GM23338 (cell line): ENCODE measurements at places on chromosomes 11 and 22. TPM values are rescaled to one million over a fixed set of nuclear protein-coding genes. Genes with fewer than 3 reads are reported as not detected.

DNA sequence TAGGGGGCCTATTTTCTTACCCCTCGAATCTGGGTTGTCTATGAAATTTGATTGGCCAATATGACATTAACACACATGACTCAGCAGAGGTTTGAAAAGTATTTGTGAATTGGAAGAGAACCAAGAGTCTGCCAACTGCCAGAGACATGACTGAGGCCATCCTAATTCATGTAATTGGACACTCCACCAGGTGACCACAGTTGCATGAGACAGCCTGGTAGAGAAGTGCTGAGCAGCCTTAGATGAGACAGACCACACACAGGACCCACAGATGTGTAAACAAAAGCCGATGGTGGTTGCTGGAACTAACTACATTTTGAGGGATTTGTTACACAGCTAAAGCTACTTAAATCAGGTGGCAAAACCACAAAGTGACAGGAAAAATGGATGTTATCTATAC is 855 bp upstream of the MS4A5 start:
- DNase-seq, result no peak

DNA sequence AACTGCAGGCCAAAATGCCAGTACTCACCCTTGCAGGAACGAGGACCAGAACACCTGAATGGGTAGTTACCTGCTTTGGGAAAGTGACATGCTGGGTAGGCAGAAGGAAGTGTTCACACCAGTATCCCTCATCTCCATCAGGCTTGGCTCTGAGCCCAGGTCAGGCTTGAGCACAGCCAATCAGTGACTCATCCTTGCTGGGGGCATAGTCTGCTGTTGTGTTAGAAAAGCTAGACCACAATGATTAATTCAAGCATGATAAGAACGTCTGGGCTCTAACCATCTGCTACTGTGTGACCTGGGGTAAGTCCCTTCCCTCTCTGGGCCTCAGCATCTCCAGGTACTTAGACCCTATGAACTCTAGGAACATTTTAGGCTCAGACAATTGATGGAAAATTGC is 450.4 kb downstream of the MIAT start:
- DNase-seq, result no peak

GRCh38 chr11:73091521-73092305 is 50.4 kb downstream of the FCHSD2 start:
- DNase-seq, result no peak

- no peak for DNase-seq
Observed at GRCh38 chr11:113497066-113497910, 22.1 kb upstream of the DRD2 start.

DNA sequence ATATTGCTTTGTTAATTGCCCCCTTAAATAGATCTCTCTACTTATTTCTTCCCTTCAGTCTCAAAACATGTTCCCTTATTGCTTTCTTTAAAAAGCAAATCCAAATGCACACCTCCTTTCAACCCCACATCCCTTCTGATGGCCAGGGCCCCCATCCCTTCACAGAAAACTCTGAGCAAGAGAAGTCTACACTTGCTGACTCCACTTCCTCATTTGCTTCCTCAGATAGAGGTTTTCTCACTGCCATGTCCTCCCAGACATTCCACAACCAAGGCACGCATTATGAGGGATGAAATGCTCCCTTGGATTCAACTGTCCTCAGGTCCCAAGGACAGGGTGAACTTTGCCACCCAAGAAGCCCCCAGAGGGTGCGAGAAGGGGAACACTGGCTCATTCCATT is 43.1 kb downstream of the CSNK2A3 start:
- DNase-seq, result no peak

DNA sequence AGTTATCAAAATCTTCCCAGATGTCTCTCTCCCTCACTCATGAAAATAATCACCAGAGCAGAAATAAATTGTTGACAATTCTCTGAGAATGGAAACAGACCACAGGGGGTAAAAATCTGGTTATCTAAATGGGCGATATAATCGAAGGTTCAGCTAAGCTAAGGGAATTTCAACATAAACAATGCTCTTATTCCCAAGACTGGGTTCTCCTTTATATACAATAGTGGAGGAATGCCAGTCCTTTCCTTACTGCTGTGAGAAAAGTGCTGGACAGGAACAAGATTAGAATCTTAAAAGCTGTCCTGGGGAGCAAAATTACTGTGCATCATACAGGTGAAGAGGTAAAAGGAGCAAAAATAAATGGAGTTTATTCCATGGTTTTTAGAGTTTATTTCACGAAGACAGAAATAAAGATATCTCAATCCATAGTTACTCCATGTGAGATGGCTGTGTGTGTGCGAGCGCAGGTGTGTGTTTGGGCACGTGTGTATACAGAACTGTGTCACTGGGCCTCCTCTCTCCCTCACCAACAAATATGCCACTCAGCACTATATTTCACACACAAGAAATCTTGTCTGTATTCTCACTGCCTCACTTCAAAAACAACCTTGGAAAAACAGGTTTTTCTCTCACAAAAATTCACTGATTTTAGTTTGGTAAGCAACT is 385.6 kb downstream of the DCDC1 start:
- DNase-seq, result no peak

The FOLR1 gene
- 0.27 TPM in 1 of 2 replicates, not detected in the other for total RNA-seq

DNA sequence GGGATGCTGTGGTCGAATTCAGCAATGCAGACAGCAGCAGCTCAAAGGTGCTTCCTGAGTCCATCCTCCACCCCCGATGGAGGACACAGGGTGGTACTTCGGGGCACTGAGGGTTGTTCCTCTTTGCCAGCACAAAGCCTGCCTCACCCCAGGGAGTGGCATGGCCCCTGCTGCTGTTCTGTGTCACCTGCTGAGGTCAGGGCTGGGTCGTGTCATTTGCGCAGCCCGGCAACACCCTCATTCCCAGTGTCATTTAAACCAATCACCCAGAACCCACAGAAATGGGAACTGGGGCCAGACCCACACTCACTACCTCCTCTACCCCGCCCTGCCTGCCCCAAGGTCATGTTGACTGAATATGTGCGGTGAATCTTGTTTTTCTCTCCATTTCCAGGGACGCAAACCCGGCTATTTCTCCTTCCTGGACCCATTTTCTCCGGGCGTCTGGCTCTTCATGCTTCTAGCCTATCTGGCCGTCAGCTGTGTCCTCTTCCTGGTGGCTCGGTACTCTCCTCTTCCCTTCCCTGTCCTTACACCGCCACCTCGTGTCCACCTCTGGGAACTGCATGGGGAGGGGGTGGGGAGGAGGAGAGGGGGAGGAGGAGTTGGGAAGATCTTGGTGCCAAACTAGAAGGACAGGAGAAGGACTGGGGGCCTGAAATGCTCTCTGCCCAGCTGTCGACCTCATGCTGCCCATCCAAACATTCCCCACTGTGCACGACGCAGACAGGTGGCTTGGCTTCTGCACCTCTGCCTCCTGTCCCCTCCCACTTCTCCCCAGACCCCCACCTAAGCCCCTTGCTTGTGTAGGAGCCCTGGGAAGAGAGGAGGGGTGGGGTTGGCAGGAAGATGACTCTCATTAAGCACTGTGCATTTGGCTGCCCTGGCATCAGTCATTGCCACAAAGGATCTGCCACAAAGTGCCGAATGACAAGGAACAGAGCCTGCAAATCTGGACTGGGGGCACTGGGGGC is 71.2 kb upstream of the TBCEL start:
- peak; percentile 93 for DNase-seq

The TSGA10IP gene
- total RNA-seq, result 1.1 and 2.0 TPM in 2 replicates

GRCh38 chr11:25775603-25776002 is 556.3 kb upstream of the ANO3 start:
- no peak for DNase-seq

DNA sequence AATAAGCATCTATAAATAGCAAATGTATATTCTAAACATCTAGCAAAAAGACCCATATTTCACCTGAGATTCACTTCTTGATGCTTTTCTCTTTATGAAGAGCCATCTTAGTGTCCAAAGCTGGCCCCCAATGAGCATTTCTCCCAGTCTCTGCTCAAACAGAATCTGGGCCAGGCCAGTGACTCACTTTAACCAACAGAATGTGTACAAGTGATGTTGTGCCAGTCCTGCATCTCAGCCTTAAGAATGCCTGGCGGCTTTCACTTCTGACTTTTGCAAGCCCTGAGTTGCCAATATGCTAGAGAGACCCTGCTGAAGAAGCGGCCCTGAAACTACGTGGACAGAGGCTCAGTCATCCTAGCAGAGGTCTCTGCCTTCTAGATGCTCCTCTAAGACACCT is 6.9 kb upstream of the COPB1 start:
- no peak for DNase-seq

DNA sequence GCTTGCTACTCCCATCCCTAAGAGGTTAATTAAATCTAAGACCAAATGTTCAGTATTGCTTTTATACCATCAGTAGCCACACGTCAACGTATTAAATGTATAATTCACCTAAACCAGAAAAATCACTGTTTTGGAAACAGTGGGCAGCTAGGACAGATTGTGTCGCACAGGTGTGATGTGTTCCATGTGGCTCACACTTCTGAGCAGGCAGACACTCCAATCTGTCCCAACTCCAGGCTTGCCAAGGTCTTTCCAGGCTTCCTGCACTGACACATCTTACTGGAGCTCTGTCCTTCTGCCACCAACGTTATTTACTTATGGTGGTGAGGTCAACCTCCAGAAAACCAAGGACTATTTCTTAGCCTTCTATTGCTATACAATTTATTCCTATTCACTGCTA is 11.4 kb downstream of the SIAE start:
- DNase-seq, result no peak

DNA sequence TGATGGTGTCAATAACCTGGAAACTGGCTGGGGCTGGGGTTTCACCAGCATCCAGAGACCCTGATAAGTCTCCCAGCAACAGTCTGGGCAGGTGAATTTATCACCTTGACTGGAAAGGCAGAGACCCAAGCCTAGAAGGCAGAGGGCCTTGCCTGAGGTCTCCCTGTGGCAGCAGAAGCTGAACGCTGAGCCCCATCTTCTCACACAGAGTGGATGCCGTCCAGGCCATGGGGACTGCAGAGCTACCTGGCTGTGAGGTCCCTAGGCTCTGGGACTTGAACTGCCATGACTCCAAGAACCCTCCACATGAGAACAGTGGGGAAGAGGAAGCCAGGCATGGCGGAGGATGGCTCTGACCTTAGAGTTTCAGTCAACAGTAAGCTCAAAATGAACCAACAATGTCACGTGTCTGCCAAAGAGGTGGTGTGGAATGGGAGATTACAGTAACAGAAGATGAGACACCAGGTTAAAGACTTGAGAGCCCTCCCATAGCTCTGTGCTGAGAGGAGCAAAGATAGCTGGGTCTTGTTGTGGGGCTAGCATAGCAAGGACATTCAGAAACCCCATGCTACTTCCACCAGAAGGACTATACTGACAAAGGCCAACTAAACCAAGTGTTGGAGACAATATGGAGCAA is 79.1 kb upstream of the LINC01488 start:
- no peak for DNase-seq

The ARHGAP32 gene
- 15.3 and 17.2 TPM in 2 replicates for total RNA-seq

The OOSP2 gene
- not detected in 2 replicates for total RNA-seq

The RTN4R gene
- 33.4 and 38.4 TPM in 2 replicates for total RNA-seq

The MAPK8IP2 gene
- total RNA-seq, result 2.8 and 3.5 TPM in 2 replicates

DNA sequence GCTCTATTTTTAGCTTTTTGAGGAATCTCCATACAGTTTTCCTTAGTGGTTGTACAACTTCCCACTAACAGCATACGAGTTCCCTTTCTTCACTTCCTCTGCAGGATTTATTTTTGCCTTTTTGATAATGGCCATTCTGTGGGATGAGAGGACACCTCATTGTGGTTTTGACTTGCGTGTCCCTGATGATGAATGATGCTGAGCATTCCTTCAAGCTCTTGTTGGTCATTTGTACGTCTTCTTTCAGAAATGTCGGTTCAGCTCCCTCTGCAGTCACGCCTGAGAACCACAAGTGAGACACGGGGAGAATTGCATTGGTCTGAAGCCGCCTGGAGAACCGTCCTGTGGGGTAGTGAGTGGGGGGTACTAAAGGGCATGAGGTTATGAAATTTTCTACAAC is 2.0 kb upstream of the KRTAP5-10 start:
- DNase-seq, result peak; percentile 72

- no peak for DNase-seq
Observed at GRCh38 chr22:24141586-24141985, 39.7 kb upstream of the SUSD2 start.

The VSTM5 gene
- 0.66 and 0.70 TPM in 2 replicates for total RNA-seq

DNA sequence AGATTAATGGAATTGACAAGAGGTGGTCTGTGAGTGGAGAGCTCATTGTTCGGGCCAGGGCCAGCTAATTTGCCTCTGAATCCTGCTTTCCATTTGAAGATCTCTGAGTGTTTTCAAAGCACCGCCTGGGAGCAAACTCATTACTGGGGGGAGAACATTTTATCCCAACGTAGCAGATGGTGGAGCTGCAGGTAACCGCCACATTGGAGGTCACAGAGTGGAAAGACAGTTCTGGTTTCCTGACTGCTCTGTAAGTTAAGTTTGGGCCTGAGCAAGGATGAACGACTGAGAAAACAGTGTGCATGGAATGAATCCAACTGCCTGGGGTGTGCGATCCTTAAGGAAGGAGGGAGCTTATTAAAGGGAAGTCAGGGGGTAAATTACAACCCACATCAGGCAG is 30.5 kb downstream of the LMO2 start:
- DNase-seq, result no peak

- peak; percentile 69 for DNase-seq
Observed at GRCh38 chr11:133968300-133968699, 11.5 kb upstream of the IGSF9B start.

GRCh38 chr11:65615950-65616574 is 486 bp downstream of the PCNX3 start:
- peak; percentile 57 for DNase-seq

- peak; percentile 32 for DNase-seq
Observed at GRCh38 chr11:27612932-27613880, 87.0 kb downstream of the BDNF start.

The GAL3ST1 gene
- total RNA-seq, result 9.2 and 13.3 TPM in 2 replicates

The FCHSD2 gene
- 3.3 and 5.2 TPM in 2 replicates for total RNA-seq

The APOA4 gene
- not detected in 2 replicates for total RNA-seq

DNA sequence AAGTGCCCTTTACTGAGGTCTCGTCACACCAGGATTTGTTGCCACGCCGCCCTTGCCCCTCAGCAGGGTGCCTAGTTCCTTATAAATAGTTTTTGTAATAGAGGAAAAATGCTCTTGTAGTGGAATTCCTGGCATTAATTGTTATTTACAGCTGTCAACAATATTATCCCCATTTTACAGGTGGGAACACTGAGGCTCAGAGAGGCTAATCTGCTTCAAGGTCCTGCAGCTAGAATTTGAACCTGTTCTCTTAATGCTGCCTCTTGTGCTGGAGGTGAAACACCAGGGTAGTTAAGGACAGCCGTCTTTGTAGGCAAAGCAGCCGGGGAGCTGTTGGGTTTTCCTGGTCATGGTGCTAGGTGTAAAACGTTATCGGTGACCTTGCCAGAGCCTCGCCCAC is 100.8 kb upstream of the ASPHD2 start:
- no peak for DNase-seq

The CRYAB gene
- 6.1 and 6.8 TPM in 2 replicates for total RNA-seq

- DNase-seq, result no peak
Observed at GRCh38 chr11:128422576-128423370, 164.6 kb downstream of the ETS1 start.

The MRGPRX4 gene
- total RNA-seq, result not detected in 2 replicates
